ENCODE measurements at places on chromosomes 16 and 17. TPM values are rescaled to one million over a fixed set of nuclear protein-coding genes. Genes with fewer than 3 reads are reported as not detected.

IL17C gene
- total RNA-seq: not detected

ZACN gene
- total RNA-seq: not detected

TNP2 gene
- not detected for total RNA-seq

PRR35 gene
- not detected for total RNA-seq

TMEM114 gene
- total RNA-seq: not detected

OR4D1 gene
- total RNA-seq: not detected

KRT33B gene
- total RNA-seq: not detected

CCL4 gene
- total RNA-seq: not detected

TEN1 gene
- total RNA-seq: 15.4 TPM

Measured in MCF 10A (cell line).